Left lung (tissue), 14 donors: ENCODE measurements at places on chromosomes 2 and 18.

GRCh38 chr2:207085110-207085509 lies 80.6 kb downstream of the KLF7 start:
- DNase-seq, result no peak

GRCh38 chr2:88671786-88672427 lies 19.6 kb upstream of the RPIA start:
- no peak for DNase-seq

- no peak for DNase-seq
Measured at GRCh38 chr2:148534416-148535204, 109.9 kb upstream of the EPC2 start.

DNA sequence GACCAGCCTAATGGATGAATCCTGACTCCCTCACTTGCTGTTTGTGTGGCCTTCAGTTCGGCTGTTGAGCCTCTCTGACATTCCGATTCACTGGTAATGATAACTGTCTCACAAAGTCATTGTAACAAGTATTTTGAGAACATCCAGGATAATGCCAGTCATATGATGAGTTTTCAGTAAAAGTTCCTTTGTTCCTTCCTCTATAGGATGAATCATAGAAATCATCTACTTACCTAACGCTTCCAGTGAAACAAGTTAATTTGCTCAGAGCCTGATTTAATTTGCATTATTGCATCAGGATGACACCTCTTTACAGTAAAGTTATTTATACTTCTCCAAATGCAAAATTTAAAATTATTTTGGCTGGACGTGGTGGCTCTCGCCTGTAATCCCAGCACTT lies 32.0 kb downstream of the RAB31 start:
- no peak for DNase-seq

- DNase-seq, result no peak
Measured at GRCh38 chr2:207038299-207038698, 99.0 kb downstream of the CPO start.

- DNase-seq, result peak; percentile 90
Measured at GRCh38 chr2:71852141-71852711, 295.4 kb downstream of the CYP26B1 start.
